ENCODE measurements at places on chromosomes 3 and 15.
A peak's percentile ranks its signal among the peaks of the same experiment; 100 is the strongest.

DNA sequence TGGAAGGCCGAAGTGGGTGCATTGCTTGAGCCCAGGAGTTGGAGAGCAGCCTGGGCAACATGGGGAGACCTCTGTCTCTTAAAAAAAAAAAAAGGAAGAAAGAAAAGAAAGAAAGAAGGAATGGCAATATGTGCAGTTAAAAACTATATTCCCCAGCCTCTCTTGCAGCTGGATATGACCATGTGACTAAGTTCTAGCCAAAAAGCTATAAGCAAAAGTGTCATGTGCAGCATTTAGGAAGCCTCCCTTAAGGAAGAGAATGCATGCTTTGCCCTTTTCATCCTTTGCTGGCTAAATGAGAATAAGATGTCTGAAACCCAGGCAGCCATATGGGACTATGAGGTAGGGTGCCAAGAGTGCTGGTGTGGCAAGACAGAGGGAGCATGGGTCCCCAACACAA lies 21.8 kb downstream of the CYP19A1 start:
- DNase-seq, result no peak

DNA sequence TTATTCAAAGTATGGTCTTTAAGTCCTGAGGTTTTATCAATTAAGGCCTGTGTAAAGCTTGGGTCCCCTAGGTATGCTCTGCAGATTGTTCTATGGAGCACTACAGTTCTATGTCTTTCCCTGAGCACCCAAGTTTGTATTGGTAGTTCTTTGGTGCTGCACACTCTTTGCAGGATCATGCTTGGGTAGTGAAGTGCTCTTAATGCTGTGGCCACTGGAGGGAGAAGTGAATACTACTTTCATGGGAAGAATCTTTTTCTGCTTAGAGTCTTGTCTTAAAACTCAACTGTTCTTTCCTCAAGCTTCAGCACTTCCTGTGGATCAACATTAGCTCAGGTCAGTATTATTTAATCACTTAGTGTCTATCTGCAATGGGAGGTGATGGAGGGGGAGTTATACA lies 93.6 kb upstream of the CFAP20DC start:
- no peak for DNase-seq

- no peak for DNase-seq
Observed at GRCh38 chr3:105465251-105465853, 98.6 kb downstream of the ALCAM start.

DNA sequence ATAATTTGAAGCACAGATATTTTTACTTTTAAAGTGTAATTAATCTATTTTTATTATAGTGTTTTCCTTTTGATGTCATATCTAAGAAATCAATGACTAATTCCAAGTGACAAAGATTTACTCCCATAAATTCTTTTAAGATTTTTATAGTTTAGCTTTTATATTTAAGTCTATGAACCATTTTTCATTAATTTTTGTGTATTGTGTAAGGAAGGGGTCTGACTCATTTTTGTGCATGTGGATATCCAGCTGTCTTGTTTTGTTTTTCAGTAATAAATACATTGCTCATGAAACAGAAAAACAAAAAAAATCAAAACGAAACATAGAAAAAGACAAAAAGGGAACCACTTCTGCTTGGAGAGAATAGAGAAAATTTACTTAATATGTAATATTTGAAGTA lies 145.1 kb downstream of the EPHA6 start:
- no peak for DNase-seq

GRCh38 chr3:190621927-190622326 lies 108.0 kb downstream of the IL1RAP start:
- no peak for DNase-seq

GRCh38 chr3:177595530-177596188 lies 398.4 kb upstream of the TBL1XR1 start:
- DNase-seq, result no peak

DNA sequence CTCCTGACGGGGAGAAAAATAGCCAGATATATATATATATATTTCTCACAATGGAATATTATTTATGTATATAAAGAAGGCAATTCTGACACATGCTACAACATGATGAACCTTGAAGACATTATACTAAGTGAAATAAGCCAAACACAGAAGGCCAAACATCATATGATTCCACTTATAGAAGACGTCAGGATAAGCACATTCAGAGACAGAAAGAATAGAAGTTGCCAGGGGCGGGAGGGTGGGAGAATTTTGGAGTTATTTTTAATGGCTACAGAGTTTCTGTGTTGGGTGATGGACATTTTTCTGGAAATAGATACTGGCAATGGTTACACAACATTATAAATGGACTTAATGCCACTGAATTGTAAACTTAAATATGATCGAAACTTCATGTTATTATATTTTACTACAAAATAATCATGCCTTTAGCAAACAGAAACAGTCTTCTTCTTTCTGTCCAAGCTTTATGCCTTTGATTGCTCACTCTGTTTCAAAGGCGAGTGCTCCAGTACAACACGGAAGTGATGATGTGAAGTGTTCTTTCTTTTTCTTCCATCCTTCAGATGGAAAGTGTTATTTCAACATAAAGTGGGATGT lies 514.0 kb downstream of the OCA2 start:
- no peak for DNase-seq

DNA sequence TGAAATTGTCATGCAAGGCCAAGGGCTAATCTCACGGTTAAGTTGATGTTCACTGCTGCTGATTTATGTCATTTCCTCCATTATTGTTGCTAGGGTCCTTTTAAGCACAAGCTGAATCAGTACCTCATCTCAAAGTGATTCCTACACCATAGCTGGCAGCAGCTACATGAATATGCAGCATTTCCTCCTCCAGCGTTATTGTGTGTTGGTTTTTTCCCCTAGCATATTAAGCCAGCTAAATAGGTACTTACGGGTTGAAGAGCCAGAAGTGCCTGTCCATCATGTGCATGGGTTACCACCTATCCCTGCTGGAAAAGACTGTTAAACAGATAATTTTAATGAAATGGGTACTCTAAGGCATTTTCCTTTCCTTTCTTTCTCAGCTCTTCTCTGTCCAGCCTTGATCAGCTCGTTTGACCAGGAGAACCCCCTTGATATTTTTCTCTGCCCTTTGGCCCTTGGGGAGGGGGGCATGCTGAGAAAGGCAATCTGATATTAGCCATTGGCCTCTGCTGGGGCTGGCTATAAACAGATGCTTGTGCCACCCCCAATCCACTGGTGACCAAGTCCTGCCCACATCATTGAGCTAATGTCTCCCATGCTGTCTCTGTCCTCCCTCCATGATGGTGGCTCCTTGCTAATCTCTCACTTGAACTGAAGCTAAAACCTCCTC lies 115.6 kb upstream of the PLXNA1 start:
- no peak for DNase-seq

DNA sequence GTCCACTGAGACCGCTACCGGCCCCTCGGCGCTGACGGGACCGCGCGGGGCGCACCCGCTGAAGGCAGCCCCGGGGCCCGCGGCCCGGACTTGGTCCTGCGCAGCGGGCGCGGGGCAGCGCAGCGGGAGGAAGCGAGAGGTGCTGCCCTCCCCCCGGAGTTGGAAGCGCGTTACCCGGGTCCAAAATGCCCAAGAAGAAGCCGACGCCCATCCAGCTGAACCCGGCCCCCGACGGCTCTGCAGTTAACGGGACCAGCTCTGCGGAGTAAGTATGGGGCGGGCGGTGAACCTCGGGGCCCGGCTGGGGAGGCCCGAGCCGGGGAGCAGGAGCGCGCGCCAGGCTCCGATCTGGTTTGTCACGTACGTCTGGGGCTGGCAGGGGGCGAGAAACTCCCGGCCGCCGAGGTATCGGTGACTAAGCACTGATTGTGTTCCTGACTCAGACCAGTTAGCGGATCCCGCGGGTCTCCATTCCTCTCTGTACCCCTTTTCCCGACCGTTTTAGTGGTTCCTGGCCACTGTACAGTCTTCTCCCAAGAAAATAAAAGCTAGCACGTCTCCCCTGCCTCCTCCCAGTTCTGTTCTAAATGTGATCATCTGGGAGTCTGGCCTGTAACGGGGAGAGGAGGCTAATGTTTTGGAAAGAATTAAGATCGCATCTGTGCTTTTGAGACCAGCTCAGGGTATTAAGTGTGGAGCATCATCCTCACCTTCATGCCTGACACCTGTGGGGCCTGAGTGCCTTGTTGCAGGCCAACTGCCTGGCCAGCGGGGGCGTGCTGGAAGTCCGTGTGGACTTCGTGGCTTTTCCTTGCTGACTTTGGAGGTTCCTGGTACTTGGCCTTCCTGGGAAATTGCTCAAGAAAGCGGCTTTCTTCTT lies 691 bp downstream of the MAP2K1 start:
- peak; percentile 23 for DNase-seq

DNA sequence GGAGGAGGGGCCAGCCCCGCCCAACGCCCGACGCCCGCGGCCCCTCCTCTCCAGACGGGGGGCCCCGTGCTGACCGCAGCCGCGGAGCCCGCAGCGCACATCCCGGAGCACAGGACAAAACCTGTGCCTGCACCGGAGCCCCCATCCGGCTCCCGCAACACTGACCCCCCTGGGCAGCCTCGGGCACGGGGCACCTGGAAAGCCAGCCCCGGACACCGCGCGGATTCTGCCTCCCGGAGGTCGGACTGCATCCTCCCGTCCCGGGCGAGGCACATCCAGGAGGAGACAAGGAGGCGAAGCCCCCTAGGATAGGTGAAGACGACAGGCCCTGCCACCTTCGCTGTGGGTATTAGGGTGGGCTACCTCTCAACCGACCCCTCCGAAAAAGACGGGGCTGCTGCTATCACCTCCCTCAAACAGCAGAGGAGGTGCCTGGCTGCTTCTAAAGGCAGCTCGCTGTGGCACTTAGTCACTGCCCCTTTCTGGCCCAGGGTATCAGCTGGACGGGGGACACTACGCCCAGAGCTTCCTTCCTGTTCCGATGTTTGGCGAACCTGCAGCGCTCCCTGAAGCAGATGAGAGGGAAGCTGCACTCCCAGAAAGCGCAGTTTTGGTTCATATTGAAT lies 10.6 kb downstream of the XXYLT1 start:
- DNase-seq, result no peak

- no peak for DNase-seq
Observed at GRCh38 chr3:174441588-174442301, 417.4 kb upstream of the NAALADL2 start.

DNA sequence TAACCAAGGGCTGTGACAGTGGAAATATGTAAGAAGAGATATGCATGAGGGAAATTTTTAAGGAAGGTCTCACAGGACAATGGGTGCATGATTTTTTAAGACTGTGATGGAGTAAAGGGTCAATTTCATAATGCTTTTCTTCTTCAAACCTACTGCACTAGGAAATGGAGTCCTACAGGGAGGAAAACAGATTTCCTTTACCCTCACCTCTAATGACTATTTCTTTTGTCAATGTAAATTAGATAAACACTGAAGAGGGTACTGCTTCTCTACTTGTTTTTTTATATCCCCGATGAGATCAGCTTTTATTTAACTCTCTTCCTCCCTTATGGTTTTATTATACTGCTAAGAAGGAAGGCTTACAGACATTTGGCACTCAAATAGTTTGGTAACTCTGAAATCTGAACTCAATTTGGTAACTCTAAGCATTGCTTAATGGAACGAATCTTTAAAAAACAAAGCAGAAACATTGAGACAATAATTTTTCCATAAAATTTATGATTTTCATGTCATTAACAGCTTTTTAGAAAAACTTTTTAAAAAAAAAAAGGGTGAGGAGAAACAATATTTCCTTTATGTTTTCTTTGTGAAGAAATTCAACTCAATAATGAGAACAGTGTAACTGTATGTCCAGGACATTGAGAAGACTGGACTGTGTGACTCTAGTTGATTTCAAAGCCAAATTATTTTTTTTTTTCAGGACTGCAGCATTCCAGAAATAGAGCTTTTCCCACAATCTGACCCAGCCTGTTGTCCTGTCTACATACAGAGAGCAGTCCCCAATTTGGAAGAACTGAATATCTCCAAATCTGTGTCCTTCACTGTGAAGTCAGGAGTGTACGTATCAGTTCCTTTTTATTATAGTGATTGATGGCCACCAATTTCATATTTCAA lies 64.4 kb downstream of the CRYBG3 start:
- no peak for DNase-seq
